Transverse colon (tissue), 4 donors: ENCODE measurements at places on chromosomes 1 and 21. TPM values are rescaled to one million over a fixed set of nuclear protein-coding genes. Genes with fewer than 3 reads are reported as not detected.
A peak's percentile ranks its signal among the peaks of the same experiment; 100 is the strongest.

The ARHGEF10L gene
- total RNA-seq, result 270 TPM

GRCh38 chr1:231517076-231517475 lies 11.4 kb upstream of the TSNAX start:
- no peak overlapping the region for H3K4me3 ChIP-seq
- no peaks in the 10 kb centered on the region for H3K27me3 ChIP-seq
- DNase-seq, result no peak
- no peak overlapping the region for H3K27ac ChIP-seq
- no peaks in the 10 kb centered on the region for H3K4me1 ChIP-seq
- no peaks in the 10 kb centered on the region for H3K36me3 ChIP-seq

DNA sequence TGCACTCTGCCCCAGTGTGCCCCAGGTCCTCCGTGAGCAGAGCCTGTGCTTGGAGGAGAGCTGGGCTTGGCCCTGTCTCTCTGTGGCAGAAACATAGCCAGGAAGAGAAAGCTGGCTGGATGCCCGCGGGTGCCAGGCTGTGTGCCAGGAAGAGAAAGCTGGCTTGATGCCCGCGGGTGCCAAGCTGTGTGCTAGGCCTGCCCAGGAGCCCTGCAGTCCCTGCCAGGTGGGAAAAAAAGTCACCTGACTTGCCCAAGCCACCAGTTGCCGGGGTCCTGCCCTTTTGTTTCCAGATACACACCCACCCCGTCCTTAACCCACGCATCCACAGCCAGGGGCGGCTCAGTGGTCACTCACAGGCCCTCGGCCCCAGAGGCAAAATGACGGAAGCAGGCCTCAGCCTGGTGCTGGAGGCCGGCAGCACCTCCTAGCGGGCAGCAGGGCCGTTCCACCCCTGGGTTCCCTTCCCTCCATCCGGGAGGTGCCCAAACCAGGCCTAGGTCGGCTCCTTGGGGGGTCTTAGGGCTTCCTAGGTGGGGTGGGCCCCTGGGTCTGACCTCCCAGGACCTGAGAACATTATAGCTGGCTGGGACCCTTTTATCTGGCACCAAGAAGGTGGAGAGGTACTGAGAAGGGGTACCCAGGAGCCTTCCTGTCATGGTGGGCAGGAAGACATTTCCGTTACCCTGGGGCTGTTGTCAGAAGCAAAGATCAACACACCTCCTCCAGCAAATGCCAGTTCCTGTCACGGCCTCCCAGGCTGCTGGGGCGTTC lies 9.1 kb downstream of the ITGB2 start:
- H3K36me3 ChIP-seq, result no peaks in the 10 kb centered on the region
- peaks cover 10% of the 10 kb centered on the region for H3K4me1 ChIP-seq
- no peaks in the 10 kb centered on the region for H3K27me3 ChIP-seq
- DNase-seq, result peak; percentile 90

The ALX3 gene
- total RNA-seq, result not detected

DNA sequence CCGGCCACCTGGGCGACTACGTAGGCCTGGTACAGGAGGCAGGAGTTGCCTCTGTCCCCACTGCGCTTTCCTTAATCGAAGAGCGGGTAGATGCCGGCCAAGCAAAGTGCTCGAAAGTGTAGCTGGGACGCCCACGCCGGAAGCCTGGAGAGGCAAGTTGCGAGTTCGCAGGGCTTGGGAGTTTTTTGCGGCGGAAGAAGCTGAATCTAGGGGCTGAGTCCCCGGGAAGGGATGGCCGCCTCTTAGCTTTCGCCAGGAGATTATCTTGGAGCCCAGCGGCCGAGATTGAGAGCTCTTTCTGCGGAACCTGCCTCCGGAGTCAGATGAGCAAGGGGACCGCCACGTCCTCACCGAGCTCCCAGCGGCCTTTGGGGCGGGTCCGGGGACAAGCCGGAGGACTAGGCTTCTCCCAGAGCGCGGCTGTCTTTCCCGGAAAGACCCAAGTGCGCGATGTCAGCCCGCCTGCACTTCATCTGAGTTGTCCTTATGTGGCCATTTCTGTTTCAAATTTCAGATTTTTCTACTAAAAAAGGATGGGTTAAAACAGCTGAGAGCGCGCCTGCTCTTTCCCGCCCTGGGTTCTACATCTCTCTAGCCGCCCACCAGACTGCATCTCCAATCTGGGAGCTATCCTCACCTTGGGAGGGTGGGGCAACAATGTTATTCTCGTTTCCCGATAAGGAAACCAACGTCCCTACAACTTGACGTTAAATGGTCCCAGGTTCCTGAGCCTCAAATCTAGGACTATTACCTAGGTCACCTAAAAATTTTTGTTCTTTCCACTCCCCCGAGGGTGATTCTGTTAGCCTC lies 12.4 kb upstream of the TBX15 start:
- no peak overlapping the region for H3K27ac ChIP-seq
- H3K4me3 ChIP-seq, result no peak overlapping the region
- H3K4me1 ChIP-seq, result peaks cover 15% of the 10 kb centered on the region
- H3K36me3 ChIP-seq, result no peaks in the 10 kb centered on the region

The COL11A1 gene
- total RNA-seq, result not detected

DNA sequence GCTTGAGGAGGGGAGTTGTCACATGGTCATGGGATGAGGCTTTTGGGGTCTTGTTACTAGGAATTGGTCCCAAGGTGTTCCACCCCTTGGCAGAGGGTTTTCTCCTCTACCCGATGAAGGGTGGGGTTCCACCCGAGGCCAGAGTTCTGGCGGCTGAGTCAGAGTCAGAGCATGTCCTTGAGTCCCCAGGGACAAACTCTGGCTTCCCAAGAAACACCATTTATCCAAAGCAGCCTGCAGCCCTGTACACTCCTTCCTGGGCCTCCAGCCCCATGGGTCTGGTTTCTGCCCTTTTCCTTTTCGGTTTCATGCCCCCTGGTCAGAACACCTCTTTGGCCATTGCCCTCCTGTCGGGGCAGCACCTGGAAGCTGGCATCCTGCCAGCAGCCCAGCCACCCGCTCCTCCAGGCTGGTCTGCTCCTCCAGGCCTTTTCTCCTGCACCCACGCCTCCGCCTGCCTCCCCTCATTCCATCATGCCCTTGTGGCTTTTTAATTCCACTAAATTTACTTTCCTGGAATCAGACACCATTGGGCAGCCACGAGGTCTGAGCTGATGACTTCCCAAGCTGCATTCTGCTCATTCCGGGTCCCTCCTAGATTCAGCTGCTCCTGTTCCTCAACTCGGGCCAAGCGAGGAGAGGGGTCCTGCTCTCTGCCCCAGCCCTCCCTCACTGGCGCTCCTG lies 301.7 kb upstream of the VAMP3 start:
- no peaks in the 10 kb centered on the region for H3K27me3 ChIP-seq
- H3K4me3 ChIP-seq, result no peak overlapping the region
- no peaks in the 10 kb centered on the region for H3K36me3 ChIP-seq

The KRTAP7-1 gene
- total RNA-seq, result not detected

DNA sequence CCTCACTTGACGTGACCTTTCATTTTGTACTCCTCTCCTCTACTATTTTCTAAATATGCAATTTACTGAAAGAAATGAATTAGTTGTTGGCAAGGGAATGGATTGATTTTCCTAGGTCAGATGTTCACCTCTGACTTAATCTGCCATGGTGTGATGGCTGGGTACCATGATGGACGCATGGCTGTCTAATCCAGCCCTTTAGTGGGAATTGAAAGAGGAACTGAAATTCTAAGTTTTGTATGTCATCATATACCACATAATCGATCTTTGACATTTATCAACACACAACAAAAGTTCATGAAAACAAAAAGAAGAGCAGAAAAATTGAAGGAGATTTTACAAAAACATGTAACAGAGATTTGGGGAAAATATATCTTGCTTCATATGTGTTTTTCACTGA lies 331.3 kb upstream of the SNX7 start:
- no peaks in the 10 kb centered on the region for H3K36me3 ChIP-seq
- H3K4me3 ChIP-seq, result no peak overlapping the region
- DNase-seq, result no peak
- no peaks in the 10 kb centered on the region for H3K27me3 ChIP-seq
- H3K27ac ChIP-seq, result no peak overlapping the region

The MROH7 gene
- total RNA-seq, result 37.0 TPM

The FCRL2 gene
- 0.37 TPM for total RNA-seq

GRCh38 chr1:245894843-245895242 lies 612.2 kb downstream of the SMYD3 start:
- H3K36me3 ChIP-seq, result no peaks in the 10 kb centered on the region
- H3K4me3 ChIP-seq, result no peak overlapping the region
- peak; percentile 58 for DNase-seq
- no peaks in the 10 kb centered on the region for H3K4me1 ChIP-seq
- H3K27me3 ChIP-seq, result no peaks in the 10 kb centered on the region

DNA sequence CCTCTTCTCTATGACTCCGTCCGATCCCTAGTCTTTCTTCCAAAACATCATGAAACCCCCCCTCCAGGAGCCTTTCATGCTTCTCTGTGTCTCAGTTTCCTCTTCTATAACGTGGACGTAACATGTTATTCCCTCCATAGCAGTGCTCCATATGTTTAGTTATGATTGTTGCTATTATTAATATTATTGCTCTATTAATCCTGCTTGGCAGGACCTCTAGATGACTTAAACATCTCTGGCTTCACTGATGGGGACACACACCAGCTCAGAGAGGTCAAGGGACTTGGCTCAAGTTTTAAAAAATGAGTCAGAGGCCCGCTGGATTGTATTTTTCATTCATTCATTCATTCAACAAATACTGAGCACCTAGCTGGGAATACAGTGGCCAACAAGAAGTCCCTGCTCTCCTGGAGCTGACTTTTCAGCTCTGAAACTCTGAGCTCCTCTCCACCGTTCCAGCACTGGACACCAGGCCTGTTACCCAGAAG lies 404 bp upstream of the CPLANE2 start:
- peak overlapping the region; percentile 60 for H3K4me3 ChIP-seq
- peaks cover 18% of the 10 kb centered on the region for H3K4me1 ChIP-seq
- no peaks in the 10 kb centered on the region for H3K36me3 ChIP-seq
- peak overlapping the region; percentile 86 for H3K27ac ChIP-seq

DNA sequence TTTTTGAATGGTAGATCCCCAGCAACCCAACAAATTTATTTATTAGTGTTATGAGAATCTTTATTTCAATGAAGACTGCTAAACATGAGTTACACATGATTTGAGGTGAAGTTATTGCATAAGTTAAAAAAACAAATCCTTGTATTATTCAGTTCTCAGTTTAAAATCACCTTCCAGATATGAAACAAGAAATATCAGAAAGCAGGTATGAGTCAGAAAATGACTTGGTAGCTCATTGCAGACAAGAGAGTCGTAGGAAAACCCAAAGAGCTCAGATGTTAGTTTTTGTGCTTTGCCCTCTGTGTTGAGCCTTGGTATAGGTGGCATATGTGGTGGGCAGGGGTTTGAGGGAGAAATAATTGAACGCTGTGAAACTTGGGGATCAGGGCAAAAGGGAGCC lies 339.4 kb downstream of the BRINP3 start:
- no peaks in the 10 kb centered on the region for H3K36me3 ChIP-seq
- no peaks in the 10 kb centered on the region for H3K4me1 ChIP-seq
- no peak overlapping the region for H3K4me3 ChIP-seq
- H3K27me3 ChIP-seq, result no peaks in the 10 kb centered on the region

The NBPF6 gene
- not detected for total RNA-seq

DNA sequence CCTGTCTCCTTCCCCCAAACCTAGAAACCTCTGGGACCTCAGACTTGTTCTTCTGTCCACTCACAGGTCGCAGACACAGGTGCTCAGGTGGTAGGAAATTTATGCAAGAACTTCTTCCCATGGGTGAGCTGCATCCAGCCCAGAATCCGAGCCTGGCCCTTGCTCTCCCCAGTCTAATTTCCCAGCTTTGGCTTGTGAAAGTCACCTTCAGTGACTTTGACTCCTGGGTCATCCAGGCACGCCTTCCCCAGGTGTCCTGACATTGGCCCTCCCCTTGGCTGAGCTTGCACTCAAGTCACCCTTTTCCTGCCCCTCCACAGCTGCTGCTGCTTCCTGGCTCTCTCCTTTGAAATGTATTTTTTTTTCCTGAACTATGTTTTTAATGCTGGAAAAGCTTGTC lies 6.6 kb downstream of the IPO13 start:
- peaks cover 4% of the 10 kb centered on the region for H3K4me1 ChIP-seq
- no peaks in the 10 kb centered on the region for H3K36me3 ChIP-seq
- no peaks in the 10 kb centered on the region for H3K27me3 ChIP-seq
- H3K27ac ChIP-seq, result no peak overlapping the region
- no peak for DNase-seq

- H3K27ac ChIP-seq, result no peak overlapping the region
- no peak overlapping the region for H3K4me3 ChIP-seq
- no peak for DNase-seq
- H3K36me3 ChIP-seq, result no peaks in the 10 kb centered on the region
- H3K27me3 ChIP-seq, result no peaks in the 10 kb centered on the region
Observed at GRCh38 chr21:15000081-15000480, 64.7 kb downstream of the NRIP1 start.

- no peak overlapping the region for H3K4me3 ChIP-seq
- no peaks in the 10 kb centered on the region for H3K36me3 ChIP-seq
- no peaks in the 10 kb centered on the region for H3K27me3 ChIP-seq
- no peak for DNase-seq
Observed at GRCh38 chr1:56774067-56774609, 45.1 kb downstream of the FYB2 start.

The TNFSF4 gene
- total RNA-seq, result not detected

The NRDC gene
- total RNA-seq, result 116 TPM

DNA sequence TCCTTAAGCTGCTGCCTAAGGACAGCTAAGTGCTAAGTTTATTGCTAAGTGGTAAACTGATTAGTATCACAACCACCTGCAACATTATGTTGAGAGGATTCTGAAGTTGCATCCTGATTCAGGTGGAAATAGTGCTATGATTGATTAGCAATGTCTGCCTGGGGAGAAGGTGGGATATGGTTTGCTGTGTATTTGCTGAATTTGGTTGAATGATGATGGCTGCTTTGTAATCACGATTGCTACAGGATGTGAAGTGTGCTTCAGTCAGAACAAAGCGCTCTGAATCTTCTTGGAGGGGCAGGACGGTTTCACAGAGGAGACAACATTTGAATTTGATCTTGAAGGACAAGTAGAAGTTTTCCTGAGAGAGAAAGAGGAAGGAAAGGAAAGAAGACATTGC lies 226.0 kb downstream of the ST6GALNAC3 start:
- H3K36me3 ChIP-seq, result no peaks in the 10 kb centered on the region
- DNase-seq, result no peak
- no peak overlapping the region for H3K27ac ChIP-seq
- no peak overlapping the region for H3K4me3 ChIP-seq
- no peaks in the 10 kb centered on the region for H3K4me1 ChIP-seq

The CD160 gene
- total RNA-seq, result not detected

GRCh38 chr1:206005778-206006180 lies 2.6 kb upstream of the RAB7B start:
- DNase-seq, result no peak
- no peaks in the 10 kb centered on the region for H3K27me3 ChIP-seq
- H3K4me3 ChIP-seq, result no peak overlapping the region
- H3K27ac ChIP-seq, result no peak overlapping the region
- no peaks in the 10 kb centered on the region for H3K4me1 ChIP-seq

GRCh38 chr1:9826616-9827015 lies 2.9 kb upstream of the CLSTN1 start:
- DNase-seq, result no peak
- no peaks in the 10 kb centered on the region for H3K27me3 ChIP-seq
- peaks cover 30% of the 10 kb centered on the region for H3K4me1 ChIP-seq
- no peak overlapping the region for H3K4me3 ChIP-seq
- H3K36me3 ChIP-seq, result no peaks in the 10 kb centered on the region
- peak overlapping the region; percentile 94 for H3K27ac ChIP-seq

DNA sequence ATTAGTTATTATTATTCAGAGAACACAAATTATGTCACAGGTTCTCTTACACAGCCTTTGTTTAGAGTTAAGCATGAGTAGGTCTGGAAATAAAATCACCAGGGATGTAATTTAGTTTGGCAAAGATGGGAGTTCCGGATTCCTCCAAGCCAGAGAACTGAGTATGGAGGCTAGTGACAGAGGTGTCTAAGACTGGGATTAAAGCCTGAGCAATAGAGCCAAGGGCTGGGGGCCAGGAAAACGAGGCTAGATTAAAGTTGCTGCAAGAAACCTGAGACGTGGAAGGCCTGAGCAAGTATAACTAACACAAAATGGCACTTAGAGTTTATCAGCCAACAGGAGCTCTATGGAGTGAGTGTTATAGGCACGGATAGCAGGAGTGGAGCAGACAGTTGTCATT lies 381.6 kb downstream of the SRGAP2C start:
- H3K27ac ChIP-seq, result no peak overlapping the region
- H3K4me3 ChIP-seq, result no peak overlapping the region
- H3K27me3 ChIP-seq, result no peaks in the 10 kb centered on the region
